ENCODE measurements at places on chromosomes 12 and 14.
A peak's percentile ranks its signal among the peaks of the same experiment; 100 is the strongest.

- no peak for DNase-seq
These were observed 172.8 kb upstream of the KITLG start for GRCh38 chr12:88753066-88753465.

DNA sequence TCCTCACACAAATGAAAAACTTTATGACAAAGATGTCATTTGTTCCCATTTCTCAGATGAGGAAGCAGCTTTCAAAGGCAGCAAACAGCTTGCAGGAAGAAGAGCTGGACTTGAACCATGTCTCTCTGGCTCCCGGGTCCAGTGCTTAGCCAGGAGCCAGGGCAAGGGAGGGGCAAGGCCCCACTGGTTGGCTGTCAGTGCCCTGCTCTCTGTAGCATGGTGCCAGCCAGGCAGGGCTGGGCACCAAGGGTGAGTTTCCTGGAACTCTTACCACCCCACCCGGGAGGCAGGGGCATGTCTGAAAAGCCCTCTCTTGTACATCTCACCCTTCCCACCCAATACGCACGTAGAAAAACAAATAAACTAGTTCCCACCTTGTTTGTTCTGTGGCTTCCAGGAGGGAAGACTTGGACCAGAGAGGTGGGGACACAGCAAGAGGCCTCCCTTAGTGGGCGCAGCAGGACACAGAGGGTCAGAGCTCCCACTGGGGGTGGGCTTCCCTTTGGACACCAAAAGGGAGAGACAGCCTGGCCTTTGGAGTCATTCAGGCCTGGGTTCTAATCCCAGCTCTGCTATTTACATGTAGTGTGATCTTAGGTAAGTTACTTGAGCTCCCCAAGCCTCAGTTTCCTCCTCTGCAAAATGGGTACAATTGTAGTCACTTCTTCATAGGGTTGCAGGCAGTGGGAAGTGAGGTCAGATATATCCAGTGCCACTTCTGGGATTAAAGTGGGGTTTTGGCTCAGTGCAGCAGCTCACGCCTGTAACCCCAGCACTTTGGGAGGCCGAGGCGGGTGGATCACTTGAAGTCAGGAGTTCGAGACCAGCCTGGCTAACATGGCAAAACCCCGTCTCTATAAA, 17.2 kb downstream of the TRPV4 start:
- no peak for DNase-seq

DNA sequence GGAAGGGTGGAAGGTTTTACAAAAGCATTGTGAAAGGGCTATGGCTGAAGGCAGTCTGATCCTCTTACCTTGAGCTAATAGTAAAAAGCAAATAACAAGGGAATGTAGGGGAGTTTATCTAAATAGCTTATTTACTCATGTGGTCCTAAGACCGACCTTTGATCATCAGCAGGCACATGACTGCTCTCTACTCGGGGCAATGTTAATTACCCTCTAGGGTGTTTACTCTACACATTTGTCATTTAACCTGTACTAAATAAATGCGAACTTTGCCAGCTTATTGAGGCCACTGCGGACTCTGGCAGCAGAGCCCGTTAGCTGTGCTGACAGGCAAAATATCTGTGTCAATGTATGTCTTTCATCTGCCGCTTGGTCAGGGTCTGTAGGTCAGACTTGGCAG, 768.3 kb upstream of the ATXN7L3B start:
- DNase-seq: no peak

- no peak for DNase-seq
These were observed 769 bp upstream of the EMP1 start for GRCh38 chr12:13195785-13196129.

- no peak for DNase-seq
These were observed 22.5 kb upstream of the WSCD2 start for GRCh38 chr12:108106599-108106998.

DNA sequence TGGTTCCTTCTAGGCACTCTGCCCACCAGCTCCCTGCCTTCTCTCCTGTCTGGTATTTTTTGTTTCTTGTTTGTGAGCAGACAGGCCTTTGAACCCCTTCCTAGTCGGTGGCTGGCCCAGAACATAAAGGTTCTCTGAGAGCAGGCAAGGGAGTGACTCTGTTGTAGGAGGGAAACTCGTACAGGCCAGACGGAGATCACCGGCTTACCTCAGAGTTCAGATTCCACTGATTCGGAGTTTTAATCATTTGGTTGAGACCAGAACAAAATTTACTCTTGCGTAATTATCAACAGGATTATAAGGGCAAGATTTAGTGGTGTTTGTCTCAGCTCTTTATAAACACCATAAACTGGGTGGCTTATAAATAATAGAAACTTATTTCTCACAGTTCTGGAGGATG, 128.3 kb downstream of the PLXNC1 start:
- DNase-seq: no peak

DNA sequence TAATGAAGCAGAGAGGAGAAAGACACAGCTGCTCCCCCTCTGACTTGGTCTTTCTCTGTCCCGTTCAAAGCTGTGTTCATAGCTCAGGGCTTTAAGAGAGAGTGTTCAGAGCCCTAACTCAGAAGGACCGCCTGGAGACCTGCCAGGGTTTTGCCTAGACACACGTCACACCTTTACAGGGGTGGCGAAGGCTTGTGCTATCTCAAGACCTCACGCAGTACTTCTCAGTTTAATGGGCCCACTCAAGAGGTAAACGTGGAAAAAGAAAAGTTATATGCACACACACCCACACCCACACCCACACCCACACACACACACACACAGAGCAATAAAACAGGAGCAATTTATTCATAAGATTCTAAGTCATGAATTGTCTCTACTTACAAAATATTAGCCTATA, 374.3 kb downstream of the C12orf75 start:
- no peak for DNase-seq

DNA sequence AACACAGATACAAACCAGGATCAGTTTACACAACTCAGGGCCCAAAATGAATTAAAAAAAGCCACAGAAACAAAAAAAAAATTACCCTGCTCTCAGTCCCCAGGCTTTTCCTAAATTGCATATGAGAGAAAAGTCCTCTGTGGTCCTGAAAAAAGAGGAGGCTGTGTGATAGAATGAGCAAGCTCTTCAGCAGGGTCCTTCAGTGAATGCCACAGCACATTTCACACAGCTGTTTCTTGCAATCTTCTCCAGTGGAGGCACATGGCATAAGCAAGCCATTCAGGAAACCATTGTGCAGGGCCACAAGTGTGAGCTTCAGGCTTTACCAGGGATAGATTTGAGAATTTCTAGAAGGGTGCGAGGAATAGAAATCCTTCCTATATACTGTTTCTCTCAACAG, 168.5 kb downstream of the PPM1H start:
- DNase-seq: no peak

DNA sequence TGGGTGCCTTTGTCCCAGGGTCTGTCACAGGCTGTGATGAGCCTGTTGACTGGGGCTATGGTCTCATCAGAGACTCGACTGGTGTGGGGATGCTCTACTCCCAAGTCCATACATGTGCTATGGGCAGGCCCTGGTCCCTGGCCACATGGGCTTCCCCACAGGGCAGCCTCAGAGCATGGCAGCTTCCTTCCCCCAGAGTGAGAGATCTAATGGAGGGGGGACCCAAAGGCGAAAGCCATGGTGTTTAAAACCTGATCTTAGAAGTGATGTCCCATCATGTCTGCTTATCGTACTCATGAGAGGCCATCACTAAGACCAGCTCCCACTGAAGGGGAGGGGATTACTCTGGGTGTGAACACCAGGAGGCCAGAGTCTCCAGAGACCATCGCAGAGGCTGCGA, 279.0 kb upstream of the RTL1 start:
- no peak for DNase-seq

DNA sequence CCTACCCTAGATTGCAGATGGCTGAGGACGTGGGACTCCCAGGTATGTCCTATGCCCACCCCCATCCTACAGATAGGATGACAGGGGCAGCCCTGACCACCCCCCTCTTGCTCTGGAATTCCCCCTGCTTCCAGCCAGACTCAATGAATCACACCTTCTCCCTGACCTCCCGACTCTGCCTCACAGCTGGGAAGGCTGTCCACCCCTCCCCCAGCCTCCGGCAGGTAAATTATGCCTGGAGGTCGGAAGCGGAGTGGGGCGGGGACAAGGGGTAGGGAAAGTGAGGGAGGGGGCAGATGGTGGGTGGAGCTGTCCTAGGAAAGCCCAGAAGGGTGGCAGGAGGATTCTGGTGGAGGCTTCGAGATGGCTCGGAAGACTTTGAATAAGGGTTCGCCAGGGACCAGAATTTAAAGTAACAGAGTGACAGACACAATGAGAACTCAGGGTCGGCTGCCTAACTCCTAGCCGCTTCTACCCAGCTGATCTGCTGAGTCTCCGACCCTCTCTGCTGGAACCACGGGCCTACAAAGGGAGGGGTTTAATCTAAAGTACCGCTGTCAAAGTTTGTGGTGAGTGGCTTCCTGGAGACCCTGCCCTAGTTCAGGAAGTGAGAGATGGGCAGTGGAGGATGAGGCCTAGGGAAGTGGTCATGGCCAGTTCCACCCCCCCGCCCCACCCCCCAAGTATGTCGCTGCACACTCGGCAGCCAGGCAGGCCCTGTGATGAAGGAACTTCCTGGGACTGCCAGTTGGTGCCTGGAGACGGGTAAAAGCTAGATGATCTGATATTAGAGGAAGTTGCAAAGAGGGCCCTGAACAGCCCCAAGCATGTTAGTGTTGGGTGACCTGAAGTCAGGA, 4.2 kb downstream of the PLEKHG3 start:
- DNase-seq: peak; percentile 81

DNA sequence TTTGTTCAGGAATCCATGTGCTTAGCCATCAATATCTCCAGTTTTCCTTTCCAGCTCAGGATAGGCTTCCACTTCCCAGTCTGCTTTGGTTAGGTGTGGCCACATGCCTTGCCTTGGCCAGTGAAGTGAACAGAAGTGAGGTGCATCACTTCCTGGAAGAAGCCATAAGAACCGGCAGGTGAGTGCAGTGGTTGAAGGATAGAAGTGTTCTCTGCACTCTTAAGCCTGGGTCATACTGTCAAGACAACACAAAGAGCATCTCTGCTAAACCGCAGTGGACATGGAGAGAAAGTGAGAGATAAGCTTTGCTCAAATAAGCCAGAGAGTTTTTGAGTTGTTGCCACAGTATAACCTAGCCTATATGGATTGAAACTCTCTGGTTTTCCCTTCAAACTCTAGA, 11.4 kb downstream of the GNG2 start:
- DNase-seq: no peak

DNA sequence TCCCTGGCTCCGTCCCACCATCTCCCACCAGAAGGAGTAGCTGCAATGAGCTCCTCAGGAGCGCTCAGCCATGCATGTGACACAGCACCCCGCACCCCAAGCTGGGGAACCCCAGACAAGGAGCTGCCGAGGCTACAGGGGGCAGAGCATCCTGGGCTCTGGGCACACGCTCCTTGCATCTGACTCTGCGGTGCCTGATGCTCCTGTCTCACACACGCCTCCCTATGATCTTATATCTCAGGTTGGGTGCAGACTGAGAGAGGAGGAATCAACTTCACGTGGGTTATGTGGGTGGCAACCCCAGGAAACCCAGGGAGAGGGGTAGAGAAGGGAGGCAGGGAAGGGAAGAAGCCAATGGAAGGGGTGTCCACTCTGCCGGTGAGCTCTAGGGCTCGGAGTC, 60.0 kb downstream of the CCNK start:
- no peak for DNase-seq

GRCh38 chr14:77026930-77027537, 1.5 kb downstream of the IRF2BPL start:
- no peak for DNase-seq

GRCh38 chr14:68749487-68750475, 43.1 kb downstream of the ZFP36L1 start:
- no peak for DNase-seq

- DNase-seq: no peak
These were observed 8.8 kb downstream of the SLC38A2 start for GRCh38 chr12:46363582-46364299.

- DNase-seq: no peak
These were observed 131.9 kb downstream of the GPR135 start for GRCh38 chr14:59333235-59333634.

GRCh38 chr14:68399971-68400370, 392.9 kb downstream of the ZFP36L1 start:
- DNase-seq: no peak

- no peak for DNase-seq
These were observed 100.1 kb downstream of the PIK3C2G start for GRCh38 chr12:18361433-18361832.

DNA sequence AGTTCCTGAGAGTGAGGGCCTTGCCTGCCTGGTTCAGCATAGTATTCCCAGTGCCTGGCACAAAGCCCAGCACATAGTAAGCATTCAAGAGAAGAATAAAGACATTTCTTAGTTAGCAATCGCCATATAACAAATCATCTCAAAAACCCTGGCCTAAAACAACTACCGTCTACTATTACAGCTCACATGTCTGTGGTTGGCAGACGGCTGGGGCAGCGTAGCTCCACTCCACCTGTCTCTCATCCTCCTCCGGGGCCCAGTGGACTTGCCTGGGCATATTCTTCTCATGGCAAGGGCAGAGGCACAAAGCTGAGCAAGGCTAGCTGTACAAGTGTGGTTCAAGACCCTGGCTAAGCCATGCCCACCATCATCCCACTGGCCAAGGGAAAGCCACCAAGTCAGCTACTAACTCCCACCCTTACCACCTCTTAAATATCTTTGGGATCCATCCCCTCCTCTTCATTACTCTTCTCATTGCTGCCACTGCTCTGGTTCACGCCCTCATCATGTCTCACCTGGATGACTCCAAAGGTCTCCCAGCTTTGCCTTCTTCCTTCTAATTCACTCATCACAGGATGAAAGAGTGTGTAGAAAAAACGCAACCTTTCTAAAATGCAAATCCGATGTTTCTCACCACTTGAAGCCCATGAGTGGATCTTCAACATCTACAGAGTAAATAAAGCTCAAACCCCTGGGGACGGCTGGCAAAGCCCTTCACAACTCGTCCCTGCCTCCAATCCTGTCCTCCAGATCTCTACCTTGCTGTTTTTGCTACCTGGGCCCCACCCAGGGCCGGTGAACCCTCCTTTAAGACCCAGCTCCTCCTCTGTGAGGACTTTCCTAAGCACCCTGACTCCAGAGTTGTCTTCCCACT, 10.4 kb downstream of the TMEM229B start:
- no peak for DNase-seq

GRCh38 chr14:94864387-94865195, 94.7 kb upstream of the GSC start:
- no peak for DNase-seq

GRCh38 chr12:3431686-3432085, 59.3 kb upstream of the PRMT8 start:
- no peak for DNase-seq

DNA sequence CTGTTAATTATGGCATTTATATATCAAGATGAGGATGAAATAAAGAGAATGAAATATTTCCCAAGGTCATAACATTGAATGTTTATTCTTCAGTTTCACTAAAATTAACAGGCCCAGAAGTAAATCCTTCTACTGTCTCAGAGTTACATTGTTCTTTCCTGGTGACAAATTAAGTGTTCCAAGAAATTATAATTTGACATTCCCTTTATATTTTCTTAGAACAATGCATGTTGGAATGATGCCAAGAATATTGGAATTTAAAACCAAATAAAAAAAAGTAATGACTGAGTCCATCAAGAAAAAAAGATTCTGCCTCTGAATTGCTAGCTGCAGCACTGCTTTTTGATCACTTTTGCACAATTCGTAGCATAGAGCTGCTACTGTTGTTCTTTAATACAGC, 152.1 kb downstream of the METTL25 start:
- no peak for DNase-seq

- DNase-seq: no peak
These were observed 77.3 kb downstream of the NOS1 start for GRCh38 chr12:117284140-117284539.

- DNase-seq: no peak
These were observed 66.6 kb upstream of the FBRSL1 start for GRCh38 chr12:132423251-132423819.

- DNase-seq: peak; percentile 55
These were observed 43.2 kb downstream of the CALM1 start for GRCh38 chr14:90440021-90440451.
